Activated CD4-positive, alpha-beta T cell treated with anti-CD3 and anti-CD28 coated beads for 24 hours (primary cell): ENCODE measurements at places on chromosomes 1 and 21.

- no peak for DNase-seq
These were observed 234.9 kb downstream of the PTPRC start for GRCh38 chr1:198873696-198874230.

DNA sequence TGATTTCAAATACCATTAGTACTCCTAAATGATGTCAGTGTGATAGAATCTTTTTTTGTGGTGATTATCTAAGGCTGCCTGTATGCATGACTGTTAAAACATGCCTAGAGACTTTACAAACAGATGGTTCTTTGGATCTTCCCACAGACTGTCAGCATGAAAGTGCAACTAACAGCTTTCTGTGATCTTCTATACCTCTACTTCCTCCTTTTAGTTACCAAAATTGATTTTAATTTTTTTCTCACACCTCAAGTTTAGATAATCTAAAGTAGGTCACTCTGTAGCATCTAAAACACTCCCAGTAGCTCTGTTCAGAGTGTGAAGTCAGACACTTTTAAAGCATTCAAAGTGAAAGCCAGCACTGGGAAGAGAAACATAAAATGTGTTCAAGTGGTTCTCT is 534.5 kb downstream of the PTPRC start:
- DNase-seq: no peak

DNA sequence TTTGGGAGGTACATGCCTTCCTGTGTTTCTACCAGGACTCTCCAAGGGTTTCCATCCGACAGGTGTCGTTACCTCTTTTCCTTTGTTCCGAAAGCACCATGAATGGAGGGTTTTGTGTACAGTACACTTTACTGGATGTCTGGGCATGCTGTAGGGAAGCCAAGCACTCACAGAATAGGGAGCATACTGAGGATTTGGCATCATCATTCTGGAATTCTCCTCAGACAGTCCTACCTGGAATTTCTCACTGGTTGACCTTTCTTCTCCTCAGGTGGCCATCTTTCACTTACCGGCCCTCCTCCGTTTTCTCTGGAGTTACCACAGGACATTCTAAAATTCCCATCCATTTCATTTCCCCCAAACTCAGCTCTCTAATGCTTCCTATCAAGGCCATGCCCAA is 5.9 kb upstream of the MPL start:
- DNase-seq: no peak

DNA sequence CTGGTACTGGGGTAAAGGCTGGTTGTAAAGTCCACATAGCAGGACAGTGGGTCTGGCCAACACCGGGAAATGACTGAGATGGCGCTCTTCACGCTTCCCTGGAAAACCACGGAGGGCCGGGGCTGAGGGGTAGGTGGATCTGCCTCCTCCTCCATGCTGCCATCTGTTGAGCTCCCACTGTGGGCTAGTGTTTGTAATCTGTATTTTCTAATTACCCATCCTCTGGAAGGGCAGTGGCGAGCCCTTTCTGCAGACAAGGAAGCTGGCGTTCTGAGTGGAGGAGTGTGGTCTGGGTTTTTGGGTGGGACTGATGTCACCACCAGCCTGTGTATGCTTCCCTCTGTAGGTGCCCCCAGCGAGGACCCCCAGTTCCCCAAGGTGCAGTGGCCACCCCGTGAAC is 34.1 kb upstream of the LHX4 start:
- no peak for DNase-seq

- DNase-seq: no peak
These were observed 355.5 kb downstream of the LMO4 start for GRCh38 chr1:87684194-87684593.

DNA sequence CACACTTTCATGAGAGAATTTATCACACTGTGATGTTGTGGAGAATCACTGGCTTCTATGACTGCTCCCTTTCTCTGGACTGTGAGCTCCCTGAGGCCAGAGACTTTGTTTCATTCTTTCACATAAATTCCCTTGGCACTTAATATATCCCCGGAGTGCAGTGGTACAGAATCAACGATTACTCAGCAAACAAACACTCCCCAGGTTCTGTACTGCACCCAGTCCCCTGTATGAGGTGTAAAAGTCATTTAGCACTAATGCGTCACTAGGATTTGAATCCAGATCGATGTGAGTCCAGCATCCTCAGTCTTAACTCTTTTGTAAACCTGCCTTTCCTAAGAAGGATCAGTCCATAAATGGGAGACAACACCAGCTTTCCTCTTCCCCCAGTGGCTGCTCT is 6.8 kb upstream of the UTP25 start:
- DNase-seq: no peak

DNA sequence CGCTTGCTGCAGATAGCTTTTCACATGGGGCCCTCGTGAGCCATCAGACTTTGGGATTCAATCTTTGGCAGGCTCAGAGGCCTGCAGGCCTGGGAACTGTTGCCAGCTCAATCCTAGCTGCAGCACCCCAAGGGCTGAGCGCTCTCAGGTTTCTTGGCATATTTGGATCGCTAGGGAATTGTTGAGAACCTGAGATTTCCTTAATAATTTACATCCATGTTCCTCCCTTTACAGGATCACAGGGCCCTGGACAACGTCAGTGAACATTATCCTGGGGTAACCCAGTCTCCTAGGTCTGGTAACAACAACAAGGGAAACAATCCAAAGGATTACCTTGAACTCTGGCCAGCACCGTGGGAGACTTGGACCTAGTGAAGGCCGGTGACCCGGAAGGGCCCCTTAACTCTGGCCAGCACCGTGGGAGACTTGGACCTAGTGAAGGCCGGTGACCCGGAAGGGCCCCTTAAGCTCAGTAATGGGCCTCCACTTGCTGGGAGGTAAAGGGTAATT is 49.3 kb upstream of the NEK2 start:
- DNase-seq: no peak

GRCh38 chr1:236615399-236616148 is 11.3 kb upstream of the HEATR1 start:
- no peak for DNase-seq

- DNase-seq: no peak
These were observed 1423.4 kb downstream of the NCAM2 start for GRCh38 chr21:22421416-22422180.
